ENCODE measurements at places on chromosomes 6 and 20.
A peak's percentile ranks its signal among the peaks of the same experiment; 100 is the strongest.

- no peak for DNase-seq
Measured at GRCh38 chr6:157143890-157144798, 179.2 kb downstream of the TMEM242 start.

DNA sequence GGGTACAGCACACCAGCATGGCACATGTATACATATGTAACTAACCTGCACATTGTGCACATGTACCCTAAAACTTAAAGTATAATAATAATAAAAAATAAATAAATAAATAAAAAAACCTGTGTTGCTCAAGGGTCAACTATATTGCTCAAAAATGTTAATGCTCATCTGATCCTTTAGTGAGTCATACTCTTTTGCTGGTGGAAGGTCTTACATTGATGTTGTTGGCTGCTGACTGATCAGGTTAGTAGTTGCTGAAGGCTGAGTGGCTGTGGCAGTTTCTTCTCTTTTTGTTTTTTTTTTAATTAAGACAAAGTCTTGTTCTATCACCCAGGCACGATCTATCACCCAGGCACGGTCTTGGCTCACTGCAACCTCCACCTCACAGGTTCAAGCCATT lies 29.6 kb upstream of the SMIM26 start:
- no peak for DNase-seq

GRCh38 chr20:32354592-32355416 lies 3.3 kb upstream of the ASXL1 start:
- DNase-seq: no peak

DNA sequence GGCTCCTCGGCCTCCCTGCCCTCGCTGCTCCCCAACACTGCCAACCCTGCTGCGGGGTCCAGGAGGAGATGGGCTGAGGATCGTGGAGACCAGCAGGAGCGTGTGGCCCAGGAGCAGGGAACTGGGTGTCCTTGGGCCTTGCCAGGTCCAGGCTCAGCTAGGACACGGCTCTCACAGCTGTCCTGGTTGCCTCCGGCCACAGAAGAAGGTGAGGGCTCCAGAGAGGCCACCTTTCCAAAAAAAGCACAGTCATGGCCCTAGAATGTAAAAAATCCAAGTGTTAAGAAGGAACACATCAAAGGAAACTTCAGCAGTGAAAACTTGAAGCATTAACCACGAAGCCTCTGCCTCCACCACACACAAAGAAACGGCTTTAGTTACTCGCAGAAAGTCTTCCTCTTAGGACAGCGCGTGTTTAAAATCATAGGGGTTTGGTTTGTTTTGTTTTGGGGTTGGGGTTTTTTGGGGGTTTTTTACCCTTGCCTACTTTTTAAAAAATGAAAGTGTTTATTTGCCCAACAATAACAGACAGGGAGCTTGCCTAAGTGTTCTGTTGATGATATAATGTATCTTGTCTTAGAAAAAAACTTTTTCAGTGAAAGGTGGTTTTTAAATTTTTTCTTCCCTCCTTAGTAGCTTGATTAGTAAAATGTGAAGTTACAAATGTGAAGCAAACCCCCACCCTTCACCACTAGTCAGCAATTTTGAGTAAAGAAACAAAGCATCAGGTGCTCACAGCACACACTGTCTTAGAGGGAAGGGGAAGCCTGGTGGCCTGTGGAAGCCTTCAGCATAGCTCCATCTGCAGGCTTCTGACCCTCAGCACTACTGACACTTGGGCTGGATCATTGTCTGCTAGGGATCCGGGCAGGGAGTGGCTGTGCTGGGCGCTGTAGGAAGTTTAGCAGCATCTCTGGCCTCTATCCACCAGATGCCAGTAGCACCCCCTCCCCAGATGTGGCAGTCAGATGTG lies 60.0 kb downstream of the PTPN1 start:
- DNase-seq: peak; percentile 36

DNA sequence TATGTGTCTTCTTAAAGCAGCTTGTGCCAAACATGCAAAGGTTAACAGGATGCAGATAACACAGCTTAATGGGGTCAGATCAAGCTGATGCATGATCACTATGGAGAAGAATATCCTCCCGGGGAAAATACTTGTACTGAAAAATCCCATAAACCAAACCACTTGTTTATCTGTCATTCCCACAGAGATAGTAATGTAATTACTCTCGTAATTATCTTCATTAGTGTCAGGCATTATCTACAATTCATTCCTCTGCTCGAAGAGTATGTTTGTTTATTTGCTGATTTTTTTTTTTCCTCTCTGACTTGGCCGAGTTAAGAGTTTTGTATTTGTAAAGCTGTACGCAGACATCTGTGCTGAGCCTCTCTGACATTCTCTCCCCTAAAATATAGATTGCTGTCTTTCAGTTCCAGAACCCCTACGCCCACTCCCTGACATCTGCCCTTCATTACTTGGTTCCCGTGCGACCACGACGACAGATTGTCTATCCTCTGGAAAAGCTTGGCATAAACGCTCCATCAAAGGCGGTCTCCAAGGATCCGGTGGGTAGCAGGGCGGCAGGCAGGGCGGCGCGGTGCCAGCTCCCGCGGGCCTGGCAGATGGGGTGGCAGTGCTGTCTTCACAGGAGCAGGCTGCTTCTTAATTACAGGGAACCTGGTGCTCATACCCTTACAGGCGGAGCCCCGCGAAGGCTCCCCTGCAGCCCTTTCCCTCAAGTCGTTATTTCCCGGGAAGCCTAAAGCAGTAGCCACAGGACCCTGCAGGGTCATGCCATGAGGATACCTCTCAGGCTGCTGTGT lies 147.2 kb downstream of the CFAP61 start:
- no peak for DNase-seq

DNA sequence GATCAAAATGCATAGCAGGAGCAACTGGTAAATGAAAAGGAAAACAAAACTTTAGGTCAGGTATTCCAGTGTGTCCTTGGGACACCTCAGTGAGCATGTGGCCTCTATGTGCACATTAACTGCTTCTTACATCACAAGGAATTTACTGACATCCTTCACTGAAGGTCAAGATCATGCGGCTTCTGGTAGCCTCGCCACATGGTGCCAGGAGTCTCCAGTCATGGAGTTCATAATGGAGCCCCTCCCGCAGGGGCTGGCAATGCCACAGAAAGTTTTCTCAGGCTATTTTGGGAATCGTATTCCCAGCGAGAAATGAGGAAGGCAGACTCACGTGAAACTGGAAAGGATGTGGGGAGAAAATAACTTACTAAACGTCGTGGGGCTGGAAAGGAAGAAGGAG lies 19.7 kb upstream of the SLC22A3 start:
- no peak for DNase-seq

- no peak for DNase-seq
Measured at GRCh38 chr20:21941941-21942805, 236.7 kb downstream of the PAX1 start.

- DNase-seq: no peak
Measured at GRCh38 chr6:4102687-4103244, 23.8 kb upstream of the FAM217A start.

- DNase-seq: no peak
Measured at GRCh38 chr6:143803769-143804568, 39.2 kb upstream of the LTV1 start.

GRCh38 chr6:149515494-149515893 lies 30.3 kb downstream of the PPIL4 start:
- DNase-seq: no peak

DNA sequence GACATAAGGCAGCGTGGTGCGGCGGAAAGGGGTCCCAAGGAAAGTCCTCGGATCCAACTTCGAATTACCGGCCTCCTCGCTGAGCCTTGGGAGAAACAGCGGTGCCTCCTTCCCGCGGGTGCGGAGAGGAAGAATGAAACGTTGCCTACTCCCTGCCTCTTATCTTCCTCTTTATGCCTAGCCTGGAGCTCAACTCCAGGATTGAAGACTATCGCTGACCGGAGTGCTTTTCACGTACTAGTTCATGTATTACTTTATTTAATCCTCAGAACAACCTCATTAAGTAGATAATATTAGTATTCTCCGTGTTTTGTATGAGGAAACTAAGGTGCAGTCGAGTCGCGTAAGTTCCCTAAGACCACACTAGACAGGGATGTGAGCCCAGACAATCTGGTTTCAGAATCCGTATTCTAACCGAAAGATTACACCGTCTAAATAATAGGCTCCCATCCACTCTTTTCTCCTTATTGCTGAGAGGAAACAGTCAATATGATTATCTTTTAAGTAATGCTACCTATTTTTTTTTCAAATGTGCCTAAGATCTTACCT lies 793 bp upstream of the PDSS2 start:
- no peak for DNase-seq

DNA sequence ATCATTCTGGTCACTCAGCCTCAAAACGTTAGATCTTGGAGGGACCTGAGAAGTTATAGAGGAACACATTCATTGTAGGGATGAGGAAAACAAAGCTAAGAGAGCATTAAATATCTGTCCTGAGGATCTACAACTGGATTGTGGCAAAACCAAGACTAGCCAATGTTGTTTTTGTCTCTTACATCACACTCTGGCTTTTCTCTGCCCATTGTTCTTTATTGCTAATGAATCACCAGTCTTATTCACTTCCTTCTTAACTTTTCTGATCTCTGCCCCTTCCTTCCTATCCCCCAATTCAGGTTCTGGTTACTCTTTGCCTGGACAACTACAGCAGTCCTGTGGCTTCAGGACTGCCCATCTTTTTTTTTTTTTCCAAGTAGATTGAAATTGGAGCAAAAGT lies 57.0 kb upstream of the PREP start:
- no peak for DNase-seq

DNA sequence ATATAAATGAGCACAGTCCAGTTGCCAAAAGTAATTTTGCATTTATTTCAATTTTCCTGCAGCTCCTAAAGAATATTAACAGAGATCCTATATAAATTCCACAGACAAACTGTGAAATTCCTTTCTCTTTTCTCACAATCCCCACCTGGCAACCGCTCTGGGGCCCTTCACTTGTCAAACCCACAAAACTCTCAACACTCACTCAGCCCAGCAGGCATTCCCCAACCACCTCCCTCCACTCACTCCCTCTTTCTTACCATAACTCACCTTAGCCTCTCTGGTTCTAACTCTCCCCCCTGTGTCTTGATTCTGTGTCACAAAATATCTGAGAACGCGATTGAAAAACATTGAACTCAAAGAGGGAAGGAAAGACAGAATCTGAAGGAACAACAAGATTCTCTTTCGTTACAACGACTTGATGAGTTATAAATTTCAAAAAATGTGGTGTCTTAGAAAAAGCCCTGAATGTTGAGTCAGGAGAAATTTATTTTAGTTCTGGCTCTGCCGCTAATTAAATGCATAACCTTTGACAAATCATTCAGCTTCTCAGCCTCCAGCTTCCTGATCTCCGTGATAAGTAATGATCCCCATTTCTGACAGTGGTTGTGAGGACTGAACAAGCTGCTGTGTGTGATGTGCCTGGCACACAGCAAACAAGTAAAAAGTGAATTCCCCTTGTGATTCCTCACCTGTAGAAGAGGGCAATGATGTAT lies 87.9 kb downstream of the UNC5CL start:
- no peak for DNase-seq

- no peak for DNase-seq
Measured at GRCh38 chr20:44485830-44486198, 10.1 kb downstream of the TTPAL start.

- DNase-seq: no peak
Measured at GRCh38 chr6:15441981-15442380, 196.1 kb downstream of the JARID2 start.

DNA sequence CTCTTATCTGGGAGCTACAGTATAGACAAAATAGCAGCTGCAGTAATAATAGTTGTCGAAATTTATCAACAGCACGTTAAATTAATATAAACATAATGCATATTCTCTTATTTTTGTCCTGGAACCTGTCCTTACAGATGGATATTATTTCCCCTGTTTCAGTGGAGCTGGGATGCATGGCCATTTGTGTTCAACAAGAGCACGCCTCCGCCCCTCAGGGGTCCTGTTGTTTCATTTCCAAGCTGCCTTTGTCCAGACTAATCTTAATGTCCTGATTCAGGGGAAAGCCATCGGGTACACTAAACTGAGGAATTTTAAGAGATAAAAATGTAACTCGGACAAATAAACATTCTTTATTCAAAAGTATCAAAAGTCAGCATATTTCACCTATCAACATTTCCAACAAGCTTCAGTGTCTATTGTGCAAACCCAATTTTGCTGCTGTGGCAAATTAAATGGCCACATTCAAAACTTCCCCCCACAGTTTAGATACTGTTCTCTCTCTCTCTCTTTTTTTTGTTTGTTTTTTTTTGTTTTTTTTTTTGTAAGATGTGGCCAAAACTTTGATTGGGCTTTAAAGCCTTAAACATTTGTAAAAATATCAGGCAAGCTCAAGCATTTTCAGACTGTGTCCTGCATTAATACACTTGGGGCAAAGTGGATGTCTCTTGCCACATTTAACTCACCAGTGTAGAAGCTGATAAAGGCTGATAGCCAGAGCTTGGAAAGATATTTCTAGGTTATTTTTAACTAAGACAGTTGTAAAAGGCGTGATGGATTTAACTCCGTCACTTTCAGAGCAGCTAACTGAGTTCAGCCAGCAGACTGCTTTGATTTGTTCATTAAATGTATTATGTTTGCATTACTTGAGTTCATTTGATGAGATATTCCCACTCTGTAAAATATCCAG lies 112.5 kb upstream of the QKI start:
- no peak for DNase-seq

- no peak for DNase-seq
Measured at GRCh38 chr6:133407320-133408100, 166.4 kb downstream of the EYA4 start.

DNA sequence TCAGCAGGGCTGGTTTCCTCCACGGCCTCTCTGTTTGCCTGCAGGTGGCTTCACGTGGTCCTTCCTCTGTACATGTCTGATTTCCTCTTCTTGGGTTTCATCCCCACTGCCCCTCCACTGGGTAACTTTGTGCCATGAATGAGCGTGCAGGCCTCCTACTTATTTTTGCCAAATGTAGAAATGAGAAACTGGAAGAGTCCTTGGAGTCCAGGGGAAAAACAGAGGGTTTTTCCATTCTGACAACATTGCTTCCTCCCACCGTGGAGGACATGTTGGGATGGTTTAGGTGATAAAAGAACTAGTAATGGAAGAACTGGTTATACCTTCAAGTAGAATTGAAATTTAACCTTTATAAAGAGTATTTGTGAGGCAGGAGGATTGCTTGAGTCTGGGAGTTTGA lies 699.5 kb downstream of the QKI start:
- DNase-seq: no peak

DNA sequence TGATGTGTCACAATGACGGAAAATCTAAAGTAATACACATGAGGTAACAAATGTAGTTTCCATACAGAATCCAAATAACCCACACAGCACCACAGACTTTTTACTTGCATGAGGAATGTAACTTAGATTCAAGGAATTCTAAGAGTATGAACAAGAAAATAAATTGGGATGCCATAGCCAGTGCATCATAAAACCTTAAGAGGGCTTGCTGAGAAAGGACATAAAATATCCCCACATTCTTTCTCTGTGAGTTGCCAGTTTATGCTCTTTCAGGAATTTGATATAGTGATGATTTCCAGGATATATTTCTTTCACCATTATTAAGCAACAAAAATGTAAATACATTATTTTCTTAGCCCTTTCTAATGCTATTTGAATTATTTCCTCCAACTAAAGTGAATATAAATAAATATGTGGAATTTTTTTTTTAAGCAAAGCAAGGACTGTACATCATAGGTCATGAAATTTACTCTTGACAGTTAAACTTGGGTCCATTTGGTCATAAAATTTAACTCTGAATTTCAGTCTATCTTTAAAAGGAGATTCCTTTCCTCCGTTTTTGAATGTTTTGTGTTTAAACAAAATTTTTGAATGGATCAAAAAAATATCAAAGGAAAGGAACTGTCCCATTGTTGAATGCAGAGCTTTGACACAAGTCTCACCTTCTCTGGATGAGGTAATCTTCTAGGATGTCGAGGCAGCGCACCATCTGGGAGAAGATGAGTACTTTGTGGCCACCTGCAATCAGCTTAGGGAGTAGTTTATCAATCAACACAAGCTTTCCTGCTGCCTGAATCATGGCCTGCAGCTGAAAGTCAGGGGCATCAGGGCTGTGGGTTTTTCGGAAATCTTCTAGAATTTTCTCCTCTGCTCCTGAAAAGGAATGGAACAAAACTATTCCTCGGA lies 116.3 kb upstream of the EMILIN3 start:
- DNase-seq: peak; percentile 22
